ENCODE measurements at places on chromosomes 6 and 20.

GRCh38 chr6:12769556-12770256 lies 53.1 kb downstream of the PHACTR1 start:
- no peak for DNase-seq

DNA sequence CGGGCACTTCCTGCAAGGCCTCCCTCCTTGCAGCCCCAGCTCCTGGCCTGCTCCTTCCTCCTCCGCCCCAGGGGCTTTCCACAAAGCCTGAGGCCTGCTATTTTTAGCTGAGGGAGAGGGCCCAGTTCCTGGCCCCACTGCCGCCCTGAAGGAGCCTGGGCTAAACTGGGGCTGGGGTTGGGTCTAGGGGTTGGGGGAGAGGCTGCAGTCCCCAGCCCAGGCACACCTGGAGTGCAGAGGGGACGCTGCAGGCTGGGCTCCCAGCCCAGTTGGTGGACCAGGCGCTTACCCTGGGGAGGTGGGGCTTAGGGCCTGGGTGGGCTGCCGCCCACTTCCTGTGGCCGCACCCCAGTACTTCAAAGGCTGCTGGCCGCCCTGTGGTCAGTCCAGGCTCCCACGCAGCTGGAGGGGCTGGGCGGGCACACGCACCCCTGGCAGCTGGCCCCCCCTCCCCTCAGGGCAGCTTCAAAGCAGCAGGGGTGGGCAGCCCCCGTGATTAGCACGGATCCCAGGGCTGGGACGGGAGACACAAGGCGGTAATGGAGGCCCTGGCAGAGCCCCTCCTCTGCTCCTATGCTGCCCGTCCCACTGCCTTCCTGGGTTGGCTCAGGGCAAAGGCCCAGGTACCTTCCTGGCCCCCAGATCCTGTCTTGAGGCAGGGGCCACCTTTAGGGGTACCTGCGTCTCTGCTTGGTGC lies 7.1 kb upstream of the ABHD16B start:
- DNase-seq, result no peak

DNA sequence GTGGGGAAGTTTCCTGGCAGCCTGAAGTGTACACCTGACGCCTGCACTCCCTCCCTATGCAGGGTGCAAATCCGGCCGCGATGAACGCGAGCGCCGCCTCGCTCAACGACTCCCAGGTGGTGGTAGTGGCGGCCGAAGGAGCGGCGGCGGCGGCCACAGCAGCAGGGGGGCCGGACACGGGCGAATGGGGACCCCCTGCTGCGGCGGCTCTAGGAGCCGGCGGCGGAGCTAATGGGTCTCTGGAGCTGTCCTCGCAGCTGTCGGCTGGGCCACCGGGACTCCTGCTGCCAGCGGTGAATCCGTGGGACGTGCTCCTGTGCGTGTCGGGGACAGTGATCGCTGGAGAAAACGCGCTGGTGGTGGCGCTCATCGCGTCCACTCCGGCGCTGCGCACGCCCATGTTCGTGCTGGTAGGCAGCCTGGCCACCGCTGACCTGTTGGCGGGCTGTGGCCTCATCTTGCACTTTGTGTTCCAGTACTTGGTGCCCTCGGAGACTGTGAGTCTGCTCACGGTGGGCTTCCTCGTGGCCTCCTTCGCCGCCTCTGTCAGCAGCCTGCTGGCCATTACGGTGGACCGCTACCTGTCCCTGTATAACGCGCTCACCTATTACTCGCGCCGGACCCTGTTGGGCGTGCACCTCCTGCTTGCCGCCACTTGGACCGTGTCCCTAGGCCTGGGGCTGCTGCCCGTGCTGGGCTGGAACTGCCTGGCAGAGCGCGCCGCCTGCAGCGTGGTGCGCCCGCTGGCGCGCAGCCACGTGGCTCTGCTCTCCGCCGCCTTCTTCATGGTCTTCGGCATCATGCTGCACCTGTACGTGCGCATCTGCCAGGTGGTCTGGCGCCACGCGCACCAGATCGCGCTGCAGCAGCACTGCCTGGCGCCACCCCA lies 1.2 kb downstream of the GPR6 start:
- no peak for DNase-seq

DNA sequence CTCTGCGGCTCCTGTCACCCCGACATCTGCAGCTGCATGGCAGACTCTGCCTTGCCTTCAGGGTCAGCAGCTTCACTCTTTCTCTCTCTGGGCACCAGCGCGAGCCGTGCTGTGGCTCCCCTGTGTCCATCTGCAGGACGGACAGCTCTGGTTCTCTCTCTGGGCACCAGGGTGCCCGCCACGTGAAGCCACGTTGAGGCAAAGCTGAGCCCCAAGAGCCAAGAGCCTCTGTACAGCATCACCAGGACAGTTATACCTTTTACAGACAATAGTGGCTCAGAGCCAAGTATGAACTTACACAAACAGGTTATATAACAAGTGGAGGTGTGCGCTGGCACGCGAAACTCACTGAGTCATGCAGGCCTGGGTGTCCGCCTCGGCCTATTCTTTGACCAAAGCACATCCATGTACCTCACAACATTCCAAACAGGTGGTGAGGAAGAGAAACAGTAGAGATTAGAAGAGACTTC lies 50.8 kb downstream of the FAM50B start:
- DNase-seq, result no peak

DNA sequence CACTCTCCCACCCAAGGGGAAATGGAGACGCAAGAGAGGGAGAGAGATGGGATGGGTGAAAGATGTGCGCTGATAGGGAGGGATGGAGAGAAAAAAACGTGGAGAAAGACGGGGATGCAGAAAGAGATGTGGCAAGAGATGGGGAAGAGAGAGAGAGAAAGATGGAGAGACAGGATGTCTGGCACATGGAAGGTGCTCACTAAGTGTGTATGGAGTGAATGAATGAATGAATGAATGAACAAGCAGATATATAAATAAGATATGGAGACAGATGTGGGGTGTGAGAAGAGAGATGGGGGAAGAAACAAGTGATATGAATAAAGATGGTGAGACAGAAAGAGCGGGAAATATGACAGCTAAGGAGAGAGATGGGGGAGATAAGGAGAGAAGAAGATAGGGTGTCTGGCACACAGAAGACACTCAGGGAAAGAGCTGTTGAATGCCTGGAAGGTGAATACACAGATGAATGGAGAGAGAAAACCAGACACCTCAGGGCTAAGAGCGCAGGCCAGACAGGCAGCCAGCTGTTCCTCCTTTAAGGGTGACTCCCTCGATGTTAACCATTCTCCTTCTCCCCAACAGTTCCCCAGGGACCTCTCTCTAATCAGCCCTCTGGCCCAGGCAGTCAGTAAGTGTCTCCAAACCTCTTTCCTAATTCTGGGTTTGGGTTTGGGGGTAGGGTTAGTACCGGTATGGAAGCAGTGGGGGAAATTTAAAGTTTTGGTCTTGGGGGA lies 754 bp downstream of the TNF start:
- no peak for DNase-seq

DNA sequence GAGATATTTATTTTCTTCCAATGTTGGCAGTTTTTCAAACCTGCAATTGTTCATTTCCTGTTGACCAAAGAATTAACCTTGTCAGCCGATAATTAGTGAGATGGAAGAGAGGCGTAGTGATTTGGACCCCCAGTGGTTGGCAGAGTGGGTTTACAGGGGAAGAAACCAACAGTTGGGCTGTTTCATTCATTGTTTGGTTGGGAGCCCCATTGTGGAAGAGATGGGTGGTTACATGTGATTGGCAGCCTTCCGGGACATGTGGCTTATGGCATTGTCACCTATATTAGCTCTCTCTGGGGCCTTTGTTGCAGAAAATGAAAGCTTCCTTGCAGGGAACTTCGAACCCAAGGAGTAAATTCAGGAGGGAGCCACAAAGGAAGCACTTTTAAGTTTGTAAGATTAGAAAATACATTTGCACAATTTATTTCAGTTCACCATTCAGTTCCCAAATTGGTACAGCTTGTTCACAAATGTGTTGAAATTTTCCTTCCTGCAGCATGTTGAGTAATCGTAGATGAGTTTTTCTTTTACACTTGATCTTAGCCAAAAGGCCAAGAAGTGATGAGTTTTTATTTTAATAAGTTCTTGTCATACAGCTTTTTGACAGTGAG lies 50.3 kb upstream of the CDKAL1 start:
- no peak for DNase-seq

DNA sequence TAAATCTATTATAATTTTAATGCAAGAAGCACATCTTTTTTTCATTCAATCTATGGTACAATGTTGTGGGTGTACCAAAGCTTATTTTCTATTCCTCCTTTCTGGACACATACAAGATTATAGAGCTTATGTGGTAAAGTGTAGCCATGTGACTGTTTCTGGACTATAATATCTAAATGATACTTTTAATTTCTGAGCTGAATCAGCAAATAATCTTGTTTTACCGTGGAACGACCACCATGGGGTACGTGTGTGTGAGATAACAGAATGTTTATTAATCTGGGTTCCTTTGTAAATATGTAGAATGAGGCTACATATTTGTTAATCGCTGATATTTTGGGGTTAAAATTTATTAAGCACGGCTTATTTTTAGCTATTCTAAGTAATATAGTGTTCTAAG lies 111.5 kb upstream of the EYS start:
- DNase-seq, result no peak

DNA sequence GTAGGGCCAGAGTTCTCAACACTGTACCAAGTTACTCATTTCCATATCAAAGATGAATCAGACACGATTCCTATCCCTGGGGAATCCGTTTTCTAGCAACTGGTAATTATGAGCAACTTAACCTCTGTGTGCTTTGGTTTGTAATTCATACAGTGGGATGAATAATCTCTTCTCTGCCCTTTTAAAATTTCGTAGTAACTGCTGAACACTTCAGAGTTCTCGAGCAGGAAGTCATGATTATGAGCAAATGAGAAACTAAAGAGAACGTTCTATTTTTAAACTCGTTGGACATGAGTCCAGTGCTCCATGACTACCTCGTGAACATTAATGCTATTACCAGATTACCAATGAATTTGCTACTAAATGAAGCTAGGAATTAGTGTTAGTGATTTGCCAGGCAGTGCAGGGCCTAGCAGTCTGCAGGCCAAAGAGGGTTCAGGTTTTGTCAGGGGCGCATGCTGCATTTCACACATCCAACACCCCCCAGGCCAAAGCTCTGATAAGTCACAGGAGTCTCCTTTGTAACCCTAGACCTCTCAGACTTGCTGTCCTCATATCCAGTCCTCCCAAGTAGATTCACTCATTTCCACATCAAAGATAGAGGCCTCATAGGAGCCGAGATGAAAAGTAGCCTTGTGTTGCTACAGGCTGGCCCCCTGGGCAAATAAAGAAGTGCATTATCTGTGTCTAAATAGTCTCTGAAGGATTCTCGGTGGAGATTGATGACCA lies 45.8 kb upstream of the VSTM2L start:
- no peak for DNase-seq

GRCh38 chr20:63858393-63859165 lies 2.7 kb upstream of the ABHD16B start:
- no peak for DNase-seq

DNA sequence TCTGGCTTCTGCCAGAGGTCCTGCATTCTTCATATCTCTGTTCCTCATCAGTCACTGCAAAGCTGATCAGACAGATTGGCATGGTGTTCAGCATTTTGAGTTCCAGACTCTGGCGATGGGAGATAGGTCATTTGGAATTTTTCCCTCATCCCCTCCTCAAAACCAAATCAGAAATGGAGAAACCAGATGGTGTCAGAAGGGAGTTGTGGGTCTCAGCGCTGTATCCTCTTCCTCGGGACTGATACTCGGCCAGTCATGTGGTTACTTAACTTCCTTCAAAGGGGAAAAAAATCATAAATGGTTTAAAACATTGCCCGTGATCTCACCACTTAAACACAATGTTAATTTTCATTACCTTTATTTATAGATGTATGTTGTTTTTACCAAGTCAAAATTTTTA lies 75.8 kb downstream of the IGF2R start:
- DNase-seq, result no peak

DNA sequence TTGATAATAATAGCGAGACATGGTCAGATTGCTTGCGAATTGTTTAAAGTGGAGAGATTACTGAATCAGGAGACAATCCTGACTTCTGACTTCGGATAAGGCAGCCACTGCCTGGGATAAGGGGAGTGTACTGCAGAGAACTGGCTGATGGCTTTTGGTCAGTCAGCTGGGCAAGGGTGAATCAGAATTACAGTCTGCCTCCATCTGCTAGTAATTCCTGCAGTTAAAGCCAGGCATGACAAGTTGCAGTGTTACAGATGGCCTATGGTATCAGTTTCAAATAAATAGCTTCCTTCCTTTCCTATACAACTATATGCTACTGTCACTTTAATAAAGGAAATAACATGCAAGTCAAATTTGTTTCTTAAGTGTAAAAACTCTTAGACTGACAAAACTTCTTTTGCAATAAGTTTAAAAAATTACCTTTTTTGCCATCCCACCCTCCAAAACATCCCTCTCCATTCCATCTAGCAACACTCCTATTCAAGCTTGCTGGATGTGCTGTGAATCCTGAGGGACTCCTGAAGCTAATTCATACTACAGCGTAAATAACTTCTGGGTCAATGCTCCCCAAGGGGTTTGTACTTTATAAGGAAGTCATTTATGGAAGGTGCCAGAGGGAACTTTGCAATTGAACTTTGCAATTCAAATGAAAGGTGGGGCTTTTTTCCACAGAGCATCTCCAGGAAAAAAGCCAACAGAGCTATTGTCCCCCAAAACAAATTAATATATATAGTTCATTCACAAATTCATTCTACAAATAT lies 245.2 kb downstream of the ADGRB3 start:
- DNase-seq, result no peak

DNA sequence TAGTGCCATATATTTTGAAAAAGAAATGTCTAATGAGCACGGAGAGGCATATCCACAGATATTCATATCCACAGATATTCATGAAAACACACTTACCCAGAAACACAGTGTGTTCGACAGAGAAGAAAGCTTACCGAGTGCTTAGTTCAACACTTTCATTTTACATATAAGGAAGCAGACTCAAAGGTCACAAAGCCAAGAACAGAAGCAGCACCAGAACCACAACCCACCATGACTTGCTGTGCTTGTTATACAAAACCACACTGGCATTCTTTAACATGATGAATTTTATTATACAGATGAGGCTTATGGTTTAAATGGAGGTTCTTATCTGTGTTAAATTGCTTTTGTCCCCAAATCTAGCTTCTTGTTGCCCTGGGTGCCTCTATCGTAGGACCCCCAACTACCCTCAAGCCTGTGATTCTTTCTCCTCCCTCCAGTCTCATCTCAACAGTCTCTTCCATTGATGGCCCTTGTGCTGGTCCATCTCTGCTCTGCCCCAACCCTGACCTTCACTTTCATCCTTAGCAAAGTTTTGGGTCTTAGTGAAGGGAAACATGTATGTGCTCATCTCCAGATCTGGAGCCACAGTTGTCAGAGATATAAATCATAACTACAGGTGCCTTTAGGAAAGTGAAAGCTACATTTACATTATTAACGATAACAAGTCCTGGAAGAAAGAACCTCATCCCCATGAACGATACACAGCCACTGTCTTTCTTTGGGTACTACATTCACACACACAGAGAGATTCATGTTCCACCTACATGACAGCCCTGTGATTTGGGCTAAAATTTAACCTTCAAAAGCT lies 40.0 kb downstream of the SF3B5 start:
- DNase-seq, result peak; percentile 75

GRCh38 chr6:115396112-115396906 lies 664.4 kb downstream of the FRK start:
- DNase-seq, result no peak

GRCh38 chr6:75794954-75795739 lies 46.1 kb downstream of the MYO6 start:
- DNase-seq, result no peak
